ENCODE measurements at places on chromosomes 6 and 20.

GRCh38 chr6:23173234-23173633 is 603.9 kb downstream of the HDGFL1 start:
- DNase-seq: no peak

- no peak for DNase-seq
These were observed 45.1 kb downstream of the NOL7 start for GRCh38 chr6:13660273-13660672.

DNA sequence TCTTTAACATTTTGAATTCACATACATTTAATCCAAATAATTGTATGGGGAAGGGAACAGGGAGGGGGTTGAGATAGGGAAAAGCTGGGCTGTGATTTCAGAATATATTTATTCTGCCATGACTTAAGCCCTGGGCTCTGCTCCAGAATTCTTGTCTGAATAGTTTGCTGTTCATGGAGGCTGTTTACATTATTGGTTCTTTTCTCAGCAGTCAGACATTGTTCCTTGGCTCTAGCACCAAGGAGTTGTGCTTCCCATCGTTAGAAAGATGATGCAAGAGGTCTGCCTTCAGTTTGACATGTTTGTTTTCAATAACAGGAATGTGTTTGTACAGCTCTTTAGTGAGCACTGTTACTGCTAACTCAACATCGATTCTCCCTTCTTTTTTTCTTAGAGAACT is 198.8 kb upstream of the CDYL start:
- peak; percentile 54 for DNase-seq

GRCh38 chr6:43076464-43077332 is 584 bp downstream of the PTK7 start:
- no peak for DNase-seq

DNA sequence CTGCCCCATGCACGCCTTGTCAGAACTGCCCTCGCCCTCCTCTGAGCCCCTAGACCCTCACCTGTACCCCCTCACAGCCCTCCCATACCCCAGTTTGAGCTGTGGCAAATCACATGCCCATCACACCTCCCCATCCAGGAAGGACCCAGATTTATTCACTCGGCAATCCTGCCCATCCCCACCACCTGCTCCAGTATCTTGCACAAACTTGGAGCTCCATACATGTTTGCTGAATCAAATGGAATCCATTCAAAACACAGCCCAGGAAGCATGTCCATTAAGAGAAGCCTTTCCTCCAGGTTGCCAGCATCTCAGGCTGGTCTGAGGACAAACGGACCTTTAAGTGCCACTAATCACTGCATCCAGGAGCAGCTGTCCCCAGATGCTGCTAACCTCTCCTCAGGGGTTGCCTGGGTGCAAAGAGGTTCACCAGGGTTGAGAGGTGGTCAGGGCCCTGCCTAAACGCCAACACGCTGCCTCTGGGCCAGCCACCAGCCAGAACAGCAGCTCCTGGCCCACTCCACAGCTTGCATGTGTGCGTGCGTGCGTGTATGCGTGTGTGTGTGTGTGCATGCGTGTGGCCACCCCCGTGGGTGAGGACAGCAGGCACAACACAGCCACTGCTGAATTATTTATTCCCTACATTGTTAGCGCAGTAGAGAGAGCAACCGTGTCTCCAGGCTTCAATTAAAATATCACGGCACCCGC is 31.0 kb downstream of the GRM4 start:
- no peak for DNase-seq

Measured in NCI-H2029 treated with DMSO at 0.1 percent for 48 hours (cell line).